NCI-H82 (cell line): ENCODE measurements at places on chromosomes 13 and 19.

DNA sequence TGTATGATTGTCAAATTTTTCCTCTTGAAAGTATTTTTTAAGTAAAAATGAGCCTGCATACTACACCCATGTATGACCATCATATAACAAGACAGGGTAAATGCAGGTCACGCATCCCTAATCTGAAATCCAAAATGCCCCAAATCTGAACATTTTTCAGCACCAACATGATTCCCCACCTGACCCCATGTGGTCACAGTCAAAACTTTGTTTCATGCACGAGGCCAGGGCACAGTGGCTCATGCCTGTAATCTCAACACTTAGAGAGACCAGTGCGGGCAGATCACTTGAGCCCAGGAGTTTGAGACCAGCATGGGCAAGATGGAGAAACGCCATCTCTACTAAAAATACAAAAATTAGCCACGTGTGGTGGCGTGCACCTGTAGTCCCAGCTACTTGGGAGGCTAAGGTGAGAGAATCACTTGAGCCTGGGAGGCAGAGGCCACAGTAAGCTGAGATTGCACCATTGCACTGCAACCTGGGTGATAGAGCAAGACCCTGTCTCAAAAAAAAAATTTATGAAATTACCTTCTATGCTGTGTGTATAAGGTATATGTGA lies 63.7 kb upstream of the NPAS1 start:
- no peak for DNase-seq

GRCh38 chr13:49216334-49216733 lies 3.8 kb upstream of the MLNR start:
- no peak for DNase-seq

- DNase-seq: peak; percentile 23
These were observed 405 bp upstream of the ZNF569 start for GRCh38 chr19:37467608-37468090.

DNA sequence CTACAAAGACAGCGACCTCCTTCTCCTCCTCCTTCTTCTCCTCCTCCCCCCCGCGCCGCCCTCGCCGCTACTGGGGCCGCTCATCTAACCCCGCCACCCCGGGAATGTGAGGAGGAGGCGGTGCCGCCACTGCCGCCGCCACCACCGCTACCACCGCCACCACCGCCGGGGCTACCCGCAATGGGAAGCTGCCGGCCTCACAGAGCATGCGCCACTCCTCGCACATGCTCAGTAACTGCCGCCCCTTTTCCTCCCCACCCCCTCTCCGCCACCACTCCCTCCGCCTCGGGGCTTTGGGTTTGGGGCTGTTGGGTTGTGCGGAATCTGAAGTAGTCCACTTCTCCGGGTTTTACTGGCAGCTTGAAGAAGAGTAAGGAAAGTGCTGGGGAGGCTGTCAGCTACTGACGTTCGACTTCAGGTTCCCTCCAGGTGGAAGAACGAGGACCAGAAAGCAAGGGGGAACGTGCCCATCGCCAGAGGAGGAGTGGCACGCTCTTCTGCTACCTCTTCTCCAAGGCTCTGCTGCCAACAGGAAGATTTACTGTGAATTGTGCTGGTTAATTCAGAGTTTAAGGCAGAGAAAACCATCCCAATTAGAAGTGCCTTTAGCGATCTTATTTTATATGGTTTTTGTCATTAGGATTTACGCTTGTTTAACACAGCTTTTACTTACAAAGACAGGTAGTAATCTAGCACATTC lies at the start of gene MYCBP2:
TSS of gene MYCBP2 (minus strand) at position 190 of the 700 bp plus-strand sequence. CDS start 319 bp downstream, outside the sequence.
- peak; percentile 100 for DNase-seq

- no peak for DNase-seq
These were observed 22.1 kb downstream of the SPART start for GRCh38 chr13:36323951-36324566.

- no peak for DNase-seq
These were observed 299.7 kb upstream of the SGCG start for GRCh38 chr13:22880741-22881720.

GRCh38 chr13:50780201-50781015 lies 63.1 kb downstream of the DLEU7 start:
- DNase-seq: peak; percentile 19

DNA sequence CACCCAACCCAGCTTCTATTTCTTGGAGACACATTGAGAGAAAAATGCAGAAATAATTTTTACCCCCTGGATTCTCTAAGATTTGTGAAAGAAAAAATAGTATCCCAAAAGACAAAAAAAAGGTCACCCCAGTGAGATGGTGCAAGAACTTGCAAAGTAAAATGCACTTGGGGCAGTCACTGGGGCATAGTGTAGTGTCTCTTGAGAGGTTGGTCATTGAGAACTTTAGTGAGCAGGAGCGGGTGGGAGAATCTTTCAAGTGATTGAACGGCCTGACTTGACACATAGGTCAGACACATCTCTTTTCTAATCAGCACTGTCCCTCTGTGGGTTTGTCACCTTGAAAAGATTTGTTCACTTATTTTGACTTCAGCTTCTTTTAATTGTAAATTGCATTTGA lies 2.4 kb downstream of the ZNF85 start:
- no peak for DNase-seq

- peak; percentile 58 for DNase-seq
These were observed 137.5 kb downstream of the TNFRSF19 start for GRCh38 chr13:23707674-23708073.

GRCh38 chr13:93752541-93752940 lies 525.9 kb downstream of the GPC6 start:
- DNase-seq: no peak

DNA sequence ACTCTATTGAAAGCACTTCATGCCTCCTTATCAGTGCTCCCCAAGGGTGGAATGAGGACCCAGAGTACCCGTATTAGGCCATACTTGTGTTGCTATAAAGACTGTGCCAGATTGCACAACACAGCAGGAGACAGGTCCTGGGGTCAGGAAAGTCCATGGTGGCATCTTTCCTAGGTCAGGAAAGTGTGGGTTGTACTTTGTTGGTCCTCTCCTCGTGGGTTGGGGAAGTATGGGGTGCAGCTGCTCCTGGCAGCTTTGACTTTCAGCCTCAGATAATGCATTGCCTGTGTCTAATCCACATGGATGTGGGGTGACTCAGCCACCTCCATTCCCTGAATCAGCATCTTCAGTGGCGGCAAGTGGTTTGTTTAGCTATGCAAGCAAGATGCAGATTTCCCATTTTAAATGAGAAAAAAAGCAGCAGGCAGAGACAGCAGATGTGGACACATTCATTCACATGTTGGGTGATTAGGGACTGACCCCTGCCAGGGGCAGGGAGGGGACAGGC lies 8.4 kb upstream of the CYP2B6 start:
- no peak for DNase-seq

GRCh38 chr19:33905473-33905936 lies 108.8 kb downstream of the KCTD15 start:
- no peak for DNase-seq

DNA sequence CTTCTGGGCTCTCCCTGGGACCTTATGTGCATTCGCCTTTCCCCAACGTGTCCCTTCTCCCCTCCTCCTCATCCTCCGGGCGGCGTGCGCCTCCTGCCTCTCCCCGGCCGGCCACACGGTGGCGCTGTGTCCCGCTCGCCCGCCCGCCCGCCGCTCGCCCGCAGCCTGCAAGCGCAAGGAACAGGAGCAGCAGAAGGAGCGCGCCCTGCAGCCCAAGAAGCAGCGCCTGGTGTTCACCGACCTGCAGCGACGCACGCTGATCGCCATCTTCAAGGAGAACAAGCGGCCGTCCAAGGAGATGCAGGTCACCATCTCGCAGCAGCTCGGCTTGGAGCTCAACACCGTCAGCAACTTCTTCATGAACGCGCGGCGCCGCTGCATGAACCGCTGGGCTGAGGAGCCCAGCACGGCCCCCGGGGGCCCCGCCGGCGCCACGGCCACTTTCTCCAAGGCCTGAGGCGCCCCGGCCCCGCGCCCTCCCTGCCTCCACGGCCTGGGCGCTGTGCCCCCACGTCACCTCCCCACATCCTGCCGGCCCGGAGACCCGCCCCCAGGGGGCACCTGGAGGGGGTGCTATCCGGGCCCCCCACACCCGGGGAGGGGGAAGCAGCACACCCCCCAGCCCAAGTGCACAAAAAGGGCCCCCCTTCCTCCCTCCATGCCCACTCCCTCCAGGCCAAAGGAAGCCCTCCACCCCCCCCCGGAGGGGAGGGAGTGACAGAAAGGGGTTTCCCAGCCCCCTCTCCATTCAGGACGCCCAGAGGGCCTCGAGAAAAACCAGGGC lies 21.9 kb downstream of the ONECUT3 start:
- peak; percentile 80 for DNase-seq

GRCh38 chr13:31826521-31826920 lies 87.2 kb downstream of the RXFP2 start:
- no peak for DNase-seq

- no peak for DNase-seq
These were observed 72.9 kb downstream of the SPATA13 start for GRCh38 chr13:24233351-24233901.

- DNase-seq: peak; percentile 45
These were observed 3.0 kb upstream of the HIPK4 start for GRCh38 chr19:40392894-40393517.

- DNase-seq: no peak
These were observed 343.8 kb upstream of the SLC10A2 start for GRCh38 chr13:103410002-103410401.

GRCh38 chr13:80465321-80465720 lies 124.4 kb upstream of the SPRY2 start:
- no peak for DNase-seq

GRCh38 chr19:39432677-39433025 lies 3.1 kb downstream of the RPS16 start:
- no peak for DNase-seq

DNA sequence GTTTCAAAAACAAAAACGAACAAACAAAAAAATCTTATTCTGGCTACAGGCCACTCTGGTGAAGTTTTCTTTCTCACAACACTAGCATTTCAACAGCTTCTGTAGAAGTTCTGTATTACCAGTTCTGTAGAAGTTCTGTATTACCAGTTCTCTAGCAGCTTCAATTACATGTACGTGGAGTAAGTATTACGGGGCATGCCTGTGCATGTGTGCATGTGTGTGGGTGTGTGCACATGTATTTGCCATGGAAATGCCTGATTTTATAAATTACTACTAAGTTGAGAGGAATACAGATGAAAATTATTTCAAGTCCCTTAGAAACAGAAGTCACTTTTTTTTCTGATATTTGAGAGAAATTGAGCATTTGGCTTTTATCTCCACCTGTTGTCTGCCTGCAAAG lies 414.2 kb downstream of the FOXO1 start:
- no peak for DNase-seq

- peak; percentile 89 for DNase-seq
These were observed 21.8 kb downstream of the OLFM2 start for GRCh38 chr19:9914315-9915207.

DNA sequence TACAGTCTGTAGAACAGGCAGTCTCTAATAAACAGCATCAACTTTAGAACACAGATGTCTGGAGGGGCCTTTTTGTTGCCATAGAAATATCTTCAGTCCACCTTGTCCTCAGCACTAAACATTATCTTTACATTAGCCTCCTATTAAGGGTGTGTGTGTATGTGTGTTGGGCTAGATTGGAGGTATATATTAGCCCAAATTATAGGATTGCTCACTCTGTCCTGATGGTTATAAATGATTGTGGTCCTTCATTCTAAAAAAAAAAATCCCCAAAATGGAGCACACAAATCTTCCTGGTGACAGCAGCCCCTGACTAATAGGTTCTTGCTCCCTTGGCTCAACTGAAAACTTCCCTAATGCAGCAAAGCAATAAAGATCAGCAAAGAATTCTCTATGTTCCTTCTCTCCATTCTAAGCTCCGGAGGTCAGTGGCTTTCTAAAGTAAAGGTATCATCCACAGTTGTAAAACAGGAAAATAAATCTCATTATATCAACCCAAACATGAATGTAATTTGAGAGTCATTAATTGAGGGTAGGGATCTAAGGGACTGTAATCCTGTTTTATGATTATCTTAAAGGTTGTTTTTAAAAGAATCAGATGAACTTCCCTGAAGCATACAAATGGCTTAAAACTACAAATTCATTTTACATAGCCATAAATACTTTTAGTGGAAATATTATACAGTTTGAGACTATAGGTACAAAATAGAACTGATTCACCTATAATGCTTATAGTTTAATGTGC lies 232.7 kb downstream of the KLF12 start:
- peak; percentile 74 for DNase-seq

- DNase-seq: peak; percentile 97
These were observed 1.3 kb upstream of the LRCH1 start for GRCh38 chr13:46551410-46552302.

DNA sequence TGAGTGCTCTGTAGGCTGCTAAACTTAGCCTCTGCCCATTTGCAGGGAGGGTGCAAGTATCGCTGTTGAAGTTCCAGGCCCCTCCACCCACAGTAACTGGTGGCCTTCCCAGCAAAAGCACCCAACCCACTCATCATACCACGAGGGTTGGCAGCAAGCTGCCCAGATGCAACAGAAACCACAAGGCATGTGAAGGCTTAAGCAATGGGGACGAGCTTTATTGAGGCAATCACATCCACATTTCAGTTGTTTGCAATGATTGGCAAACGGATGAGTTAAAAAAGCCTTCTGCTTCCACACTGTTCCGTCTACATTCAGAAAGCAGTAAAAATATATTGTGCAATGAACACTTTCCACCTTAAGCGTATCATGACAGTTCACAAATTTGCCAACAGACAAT lies 10.3 kb downstream of the GJB6 start:
- DNase-seq: no peak

DNA sequence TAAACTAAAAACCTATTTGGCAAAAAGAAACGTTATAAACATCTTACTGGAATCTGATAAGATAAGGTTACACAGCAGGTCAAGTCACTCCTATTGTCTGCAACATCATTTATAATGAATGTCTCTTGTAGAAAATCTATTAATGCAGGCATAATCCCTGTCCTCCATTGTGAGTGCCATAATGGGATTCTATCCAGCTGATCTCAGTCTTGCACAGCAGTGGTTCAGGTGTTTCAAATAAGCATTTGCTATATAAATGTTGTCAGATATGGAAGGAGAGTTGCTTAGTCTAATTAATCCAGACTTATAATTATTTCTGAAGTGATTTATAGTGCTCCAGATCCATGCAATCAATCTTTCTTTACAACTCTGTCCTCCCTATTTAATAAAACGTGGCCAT lies 186.5 kb upstream of the ATXN8OS start:
- DNase-seq: peak; percentile 96

GRCh38 chr13:64855506-64855905 lies 2374.6 kb downstream of the PCDH9 start:
- DNase-seq: no peak

GRCh38 chr19:36093687-36094086 lies 17.3 kb upstream of the OVOL3 start:
- DNase-seq: no peak

DNA sequence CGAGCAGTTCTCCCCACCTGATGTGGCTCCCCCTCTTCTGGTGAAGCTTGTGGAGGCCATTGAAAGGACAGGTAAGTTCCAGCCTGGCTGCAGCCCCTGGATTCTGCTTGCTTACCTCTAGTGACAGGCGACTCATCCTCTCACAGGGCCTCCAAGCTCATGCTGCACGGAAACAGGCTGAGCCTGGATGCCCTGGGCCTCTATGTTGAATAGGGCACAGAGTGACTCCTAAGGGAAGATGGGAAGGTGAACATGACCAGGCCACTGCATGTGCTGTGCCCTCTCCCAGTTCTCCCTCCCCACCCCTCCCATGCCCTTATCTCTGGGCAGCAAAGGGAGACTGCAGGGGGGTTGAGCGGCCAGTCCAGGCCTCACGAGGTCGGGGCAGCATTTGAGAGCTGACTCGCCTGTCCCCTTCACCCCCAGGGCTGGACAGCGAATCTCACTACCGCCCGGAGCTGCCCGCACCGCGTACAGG lies 7.6 kb downstream of the PIK3R2 start:
- no peak for DNase-seq

- DNase-seq: no peak
These were observed 361.6 kb downstream of the COG6 start for GRCh38 chr13:40016953-40017660.

GRCh38 chr13:97506511-97506910 lies 72.5 kb downstream of the RAP2A start:
- no peak for DNase-seq
